Skeletal muscle cell (primary cell): ENCODE measurements at places on chromosomes 4 and X.
A peak's percentile ranks its signal among the peaks of the same experiment; 100 is the strongest.

GRCh38 chr4:30258949-30259348 is 461.2 kb upstream of the PCDH7 start:
- DNase-seq: no peak

DNA sequence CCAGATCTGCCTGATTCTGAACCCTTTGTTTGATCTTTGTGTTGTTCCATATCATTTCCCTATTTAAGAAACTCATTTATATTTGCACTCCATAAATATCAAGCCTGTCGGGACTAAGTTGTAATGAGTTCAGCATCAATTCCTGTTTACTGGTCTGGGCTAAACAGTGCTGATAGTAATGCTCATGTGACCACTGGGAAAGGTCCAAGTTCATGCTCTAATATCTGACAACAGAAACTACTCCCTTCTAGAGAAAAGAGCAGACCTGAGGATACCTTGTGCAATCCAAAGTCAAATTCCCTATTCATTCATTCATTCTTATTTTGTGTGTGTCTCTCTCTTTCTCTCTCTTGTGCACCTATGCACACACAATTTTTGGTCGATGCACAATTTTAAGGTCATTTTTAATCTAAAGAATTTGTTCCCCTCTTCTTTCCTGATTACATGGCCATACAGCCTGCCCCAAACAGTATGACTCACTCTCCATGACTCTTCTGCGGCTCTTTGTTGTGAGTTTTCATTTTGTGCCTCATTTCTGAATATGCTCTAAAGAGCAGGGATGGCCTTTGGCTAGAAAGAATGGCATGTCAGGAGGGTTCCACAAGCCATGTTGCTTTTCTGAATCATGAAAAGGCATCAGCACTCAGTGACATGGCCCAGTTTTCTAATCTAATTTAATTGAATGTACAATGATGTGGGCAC is 664.3 kb downstream of the RPA4 start:
- DNase-seq: no peak

- no peak for DNase-seq
Observed at GRCh38 chr4:182105416-182105815, 137.8 kb upstream of the TENM3 start.

DNA sequence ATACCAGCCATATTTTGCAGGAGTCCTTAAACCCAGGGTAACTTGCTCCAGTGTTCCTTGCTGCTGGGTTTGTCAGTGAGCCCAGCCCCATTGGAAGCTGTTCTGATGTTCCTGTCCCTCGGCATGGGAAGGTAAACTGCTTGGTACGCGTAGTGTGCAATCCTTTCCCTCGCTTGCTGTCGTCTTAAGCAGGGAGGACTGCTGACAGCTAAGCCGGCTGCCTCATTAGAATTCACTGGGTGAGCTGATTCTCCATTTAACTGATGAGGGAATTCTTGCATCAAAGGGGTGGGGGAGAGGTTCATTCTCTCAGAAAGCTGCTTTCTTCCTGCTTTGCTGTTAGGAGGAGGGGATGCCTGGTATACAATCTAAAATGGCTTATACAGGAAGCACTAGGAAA is 164.6 kb downstream of the MID1IP1 start:
- DNase-seq: no peak

DNA sequence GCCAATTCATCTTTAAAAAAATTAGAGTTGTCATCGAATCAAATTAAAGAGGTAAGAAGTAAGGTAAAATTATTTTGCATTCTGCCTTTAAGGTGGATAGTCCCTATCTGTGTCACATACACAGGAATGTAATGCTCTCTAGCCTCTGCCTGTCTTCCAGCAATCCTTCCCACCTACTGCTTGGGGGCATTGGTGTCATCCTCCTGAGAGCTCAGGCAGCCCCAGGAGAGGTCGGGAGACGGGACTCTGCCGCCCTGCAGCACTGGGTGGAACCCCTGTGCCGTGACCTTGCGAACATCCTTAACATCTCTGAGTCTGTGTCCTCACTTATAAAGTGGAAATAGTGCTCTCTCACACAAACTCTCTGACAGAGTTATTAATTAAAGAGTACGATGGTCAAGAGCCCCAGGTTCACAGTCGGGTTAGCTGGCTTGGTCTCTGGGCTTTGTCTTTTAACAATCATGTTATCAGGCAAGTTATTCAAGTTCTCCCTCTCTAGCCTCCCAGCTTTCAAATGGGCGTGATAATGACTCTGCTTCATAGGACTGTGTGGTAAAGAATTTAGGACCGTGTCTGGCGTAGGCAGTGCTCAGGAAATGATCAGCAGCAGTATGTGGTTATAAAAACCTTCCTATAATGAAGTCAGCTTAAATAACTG is 10.2 kb downstream of the TLR3 start:
- DNase-seq: no peak

DNA sequence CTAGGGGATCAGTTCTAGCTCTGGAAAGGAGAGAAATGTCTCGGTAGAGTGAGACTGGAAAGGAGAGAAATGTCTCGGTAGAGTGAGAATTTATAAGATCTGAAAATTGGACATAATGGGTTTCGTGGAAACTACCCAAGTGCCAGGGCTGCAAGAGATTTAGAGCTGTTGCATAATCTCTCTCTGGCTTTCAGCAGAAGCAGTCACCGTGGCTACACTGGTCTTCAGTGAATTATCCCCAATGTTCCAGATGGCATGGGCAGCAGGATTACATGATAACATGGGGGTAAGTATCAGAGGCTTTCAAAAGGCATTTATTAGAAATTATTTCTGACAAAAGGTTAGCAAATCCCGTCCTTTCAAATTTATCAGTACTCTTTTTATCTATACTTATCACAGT is 435.5 kb downstream of the NKX6-1 start:
- no peak for DNase-seq

DNA sequence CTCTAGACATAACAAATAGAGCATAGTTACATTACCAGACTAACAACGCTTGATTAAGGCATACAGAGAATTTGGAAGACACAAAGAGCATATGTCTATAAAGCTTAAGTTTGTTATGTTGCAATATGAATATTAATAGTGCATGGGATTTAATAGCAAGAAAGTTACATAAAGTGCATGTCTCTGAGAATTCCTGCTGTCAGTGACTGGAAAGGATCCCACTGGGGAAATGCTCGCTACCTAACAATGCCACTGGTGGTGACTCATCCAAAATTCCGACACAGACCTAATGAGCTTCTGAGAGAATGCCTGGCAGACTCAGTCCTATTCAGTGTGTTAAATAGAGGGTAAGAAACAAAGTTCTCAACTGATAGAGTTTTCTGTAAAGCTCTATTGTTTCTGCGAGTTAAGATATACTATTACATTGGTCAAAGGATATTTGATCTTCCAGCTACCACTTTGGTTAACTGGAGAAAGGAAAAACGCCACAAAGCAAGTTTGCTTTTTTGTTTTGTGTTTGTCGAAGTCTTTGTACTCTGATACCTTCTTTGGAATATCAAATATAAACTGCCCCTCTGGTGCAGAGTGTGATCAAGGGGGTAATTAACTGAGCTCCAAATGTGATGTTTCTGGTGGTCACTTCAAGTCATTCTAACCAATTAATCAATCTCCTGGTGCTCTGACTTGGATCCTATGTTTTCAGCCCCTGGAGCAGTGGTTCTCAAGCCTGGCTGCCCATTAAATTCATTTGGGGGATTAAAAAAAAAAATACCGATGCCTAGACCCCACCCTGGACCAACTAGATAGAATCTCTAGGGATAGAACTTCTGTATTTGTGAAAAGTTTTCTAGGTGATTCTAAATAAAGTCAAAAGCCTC is 107.9 kb downstream of the PALLD start:
- no peak for DNase-seq

GRCh38 chr4:68167706-68168105 is 38.0 kb upstream of the TMPRSS11F start:
- no peak for DNase-seq

DNA sequence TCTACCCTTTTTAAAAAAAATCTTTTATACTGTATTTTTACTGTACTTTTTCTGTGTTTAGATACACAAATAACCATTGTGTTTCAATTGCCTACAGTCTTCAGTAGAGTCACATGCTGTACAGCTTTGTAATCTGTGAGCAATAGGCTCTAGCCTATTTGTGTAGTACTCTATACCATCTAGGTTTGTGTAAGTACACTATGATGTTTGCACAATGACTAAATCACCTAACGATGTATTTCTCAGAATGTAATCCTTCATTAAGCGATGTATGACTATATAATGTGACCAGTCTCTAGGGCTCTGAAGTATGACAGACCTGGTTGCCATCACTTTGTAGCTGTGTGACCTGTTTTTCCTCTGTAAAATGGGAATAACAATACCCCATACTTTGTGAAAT is 14.2 kb upstream of the DCAF4L1 start:
- no peak for DNase-seq

DNA sequence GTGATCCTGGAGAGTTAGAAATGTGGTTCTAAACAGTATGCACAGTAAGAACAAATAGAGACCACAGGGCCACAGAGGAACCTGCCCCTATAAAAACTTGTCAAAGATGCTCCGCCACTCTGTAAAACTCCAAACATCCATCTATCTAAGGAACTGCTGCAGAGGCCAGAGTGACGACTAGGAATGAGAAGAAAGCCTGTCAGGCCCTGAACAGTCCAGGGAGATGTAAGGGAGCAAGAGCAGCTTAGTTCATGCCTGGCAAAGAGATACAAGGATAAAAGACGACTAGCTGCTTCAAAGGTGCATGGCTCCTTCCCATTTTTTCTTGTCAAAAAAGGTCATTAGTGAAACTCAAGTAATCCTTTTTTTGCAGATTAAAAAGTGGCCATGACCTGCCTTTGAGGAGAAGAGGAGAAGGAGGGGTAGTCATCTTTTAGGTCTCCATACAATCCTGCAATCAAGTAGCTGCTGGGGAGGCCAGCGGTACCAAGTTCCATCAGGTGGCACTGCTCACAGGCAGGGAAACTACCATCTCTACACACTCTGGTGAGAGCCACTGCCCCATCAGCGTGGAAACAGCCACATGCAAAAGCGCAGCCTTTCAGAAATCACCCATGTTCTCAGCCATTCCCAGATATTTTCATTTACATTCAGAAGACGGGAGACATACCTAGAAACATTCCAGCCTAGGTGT is 162.1 kb downstream of the TSPAN5 start:
- no peak for DNase-seq

DNA sequence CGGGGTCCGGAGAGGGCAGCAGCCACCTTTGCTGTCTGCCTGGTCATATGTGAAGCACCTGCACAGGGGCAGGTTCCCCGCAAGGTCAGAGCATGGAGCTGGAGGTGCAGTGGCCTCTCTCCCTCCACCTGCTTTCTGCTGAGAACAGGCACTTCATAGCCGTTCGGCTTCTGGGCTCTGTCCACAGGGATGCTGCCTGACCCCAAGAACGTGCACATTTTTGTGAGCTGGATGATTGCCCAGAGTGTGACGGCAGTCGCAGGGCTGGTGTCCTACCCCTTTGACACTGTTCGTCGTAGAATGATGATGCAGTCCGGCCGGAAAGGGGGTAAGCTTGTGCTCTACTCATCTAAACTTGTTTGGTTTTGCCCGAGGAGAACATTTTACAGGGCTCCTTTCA is 2.5 kb downstream of the SLC25A4 start:
- DNase-seq: no peak

GRCh38 chrX:72568406-72569092 is 4.1 kb downstream of the HDAC8 start:
- no peak for DNase-seq

- DNase-seq: peak; percentile 15
Observed at GRCh38 chrX:131801066-131801465, 222.0 kb upstream of the STK26 start.

GRCh38 chrX:17380221-17380620 is 5.2 kb downstream of the NHS start:
- DNase-seq: no peak

GRCh38 chr4:89939994-89940393 is 45.3 kb downstream of the MMRN1 start:
- DNase-seq: no peak

DNA sequence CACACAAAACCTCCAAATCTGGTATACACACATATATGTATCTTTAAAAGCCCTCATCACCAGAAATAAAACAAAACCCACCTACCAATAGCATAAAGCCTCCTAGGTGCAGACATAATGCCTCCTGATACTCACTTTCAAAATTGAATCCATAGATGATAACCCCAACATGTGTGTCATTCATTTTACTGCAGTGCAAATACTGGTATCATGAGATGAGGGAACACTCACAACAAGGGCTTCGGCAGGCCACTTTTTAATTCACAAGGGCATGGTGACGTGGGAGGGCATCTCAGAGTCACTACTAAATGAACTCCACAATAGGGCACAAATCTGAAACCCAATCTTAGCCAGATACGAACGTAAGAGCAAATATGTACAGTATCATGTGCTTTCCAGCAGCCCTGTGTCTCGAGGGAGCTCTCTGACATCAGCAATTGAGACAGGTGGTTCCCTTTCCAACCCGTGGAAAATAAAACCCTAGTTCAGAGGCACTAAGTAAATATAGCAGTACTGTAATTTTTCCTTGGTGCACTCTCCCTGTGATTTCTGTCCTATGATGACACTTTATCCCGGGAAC is 14.1 kb upstream of the PPARGC1A start:
- DNase-seq: peak; percentile 61

DNA sequence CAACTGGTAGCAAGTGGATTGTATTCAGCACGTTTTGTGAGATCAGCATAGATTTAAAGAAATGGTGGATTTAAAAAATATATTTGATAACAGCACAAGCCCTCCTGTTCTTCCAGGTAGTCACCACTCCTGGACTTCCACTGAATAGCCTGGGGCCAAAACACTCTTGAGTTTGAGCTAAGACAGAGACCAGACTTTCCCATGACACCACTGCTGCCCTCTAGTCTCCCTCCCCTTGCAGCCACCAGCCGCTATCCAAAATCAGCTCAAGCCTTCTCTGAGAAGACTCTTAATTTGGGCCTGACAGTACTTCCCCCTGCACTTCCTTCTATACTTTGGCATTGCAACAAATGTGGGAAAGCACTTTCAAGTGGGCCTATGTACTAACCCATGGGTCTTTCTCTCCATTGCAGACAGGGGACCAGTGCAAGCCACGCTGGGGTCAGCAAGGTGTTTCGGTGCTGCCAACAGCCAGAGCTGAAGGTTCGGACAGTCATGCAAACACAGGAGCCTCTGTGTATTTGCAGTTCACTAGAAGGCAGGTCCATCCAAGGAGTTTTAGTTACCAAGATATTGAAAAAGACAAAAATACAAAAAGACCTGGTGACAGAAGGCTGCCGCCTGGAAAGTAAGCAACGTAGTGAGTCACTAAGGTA is 40.5 kb upstream of the KLHL13 start:
- DNase-seq: no peak

GRCh38 chr4:1212546-1213335 is 36.2 kb downstream of the CTBP1 start:
- no peak for DNase-seq

DNA sequence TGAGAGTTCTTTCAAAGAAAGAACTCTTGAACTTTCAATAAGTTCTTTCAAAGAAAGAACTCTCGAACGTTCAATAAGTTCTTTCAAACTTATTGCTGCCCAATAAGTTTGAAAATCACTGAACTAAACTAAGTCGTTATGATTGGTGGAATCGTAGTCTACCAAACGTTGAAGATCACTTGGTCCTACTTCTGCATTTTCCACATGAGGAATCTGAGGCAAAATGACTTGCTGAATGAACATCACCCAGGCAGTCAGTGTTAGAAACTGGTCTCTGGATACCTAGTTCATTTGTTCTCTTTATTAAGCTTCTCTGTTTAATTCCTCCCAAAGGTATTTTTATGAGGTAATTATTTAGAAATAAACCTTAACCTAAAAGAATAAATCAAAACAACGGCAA is 7.1 kb upstream of the CNOT6L start:
- no peak for DNase-seq
